ENCODE measurements at places on chromosomes 5 and 9.

DNA sequence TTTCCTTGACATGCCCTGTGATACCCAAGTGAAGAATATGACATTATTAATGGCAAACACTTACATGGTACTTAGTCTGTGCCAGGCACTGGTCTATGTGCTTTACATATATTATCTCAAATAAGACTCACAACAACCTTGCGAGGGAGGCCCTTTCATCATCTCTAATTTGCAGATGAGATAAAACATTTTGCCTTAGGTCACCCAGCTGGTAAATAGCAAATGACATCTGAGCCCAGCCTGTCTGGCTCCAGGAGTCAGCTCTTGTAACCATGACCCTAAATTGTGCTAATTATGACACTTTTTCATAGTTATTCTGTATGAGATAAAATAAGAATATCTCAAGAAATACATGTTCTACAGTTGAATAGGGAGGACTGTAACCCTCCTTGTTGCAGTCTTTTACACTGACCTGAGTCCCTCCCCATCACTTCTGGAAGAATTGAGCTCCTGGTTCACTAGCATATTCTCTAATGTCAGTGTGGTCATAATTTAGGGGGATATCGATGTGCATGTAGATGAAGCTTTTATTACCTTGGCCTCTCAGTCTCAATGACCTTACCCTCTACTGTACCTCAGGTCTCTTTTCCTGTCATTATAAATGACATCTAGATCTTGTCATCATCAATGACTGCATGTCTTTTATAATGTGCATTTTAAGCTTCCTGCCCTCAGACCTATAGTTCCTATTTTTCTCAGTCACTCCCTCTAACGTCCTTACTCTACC, 126.1 kb upstream of the HAPLN1 start:
- H3K4me3 ChIP-seq: no peak overlapping the region
- no peaks in the 10 kb centered on the region for H3K27me3 ChIP-seq
- H3K27ac ChIP-seq: no peak overlapping the region
- H3K36me3 ChIP-seq: no peaks in the 10 kb centered on the region
- DNase-seq: no peak

DNA sequence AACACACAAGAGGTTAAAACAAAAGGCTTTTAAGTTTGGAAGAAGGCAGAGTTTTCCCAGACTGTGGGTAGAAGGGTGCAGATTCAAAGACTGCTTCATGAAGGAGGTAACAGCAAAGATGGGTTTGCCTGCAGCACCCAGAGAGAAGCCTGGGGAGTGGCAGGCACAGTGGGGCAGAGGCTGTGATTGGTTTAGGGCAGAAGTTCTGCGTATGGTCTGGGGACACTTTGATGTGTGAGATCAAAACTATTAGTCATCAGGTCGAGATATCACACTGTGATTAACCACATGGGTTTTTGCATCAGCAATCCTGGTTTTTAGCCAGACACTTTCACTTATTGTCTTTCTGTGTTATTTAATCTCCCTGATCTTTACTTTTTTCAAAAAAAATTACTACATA, 188.8 kb upstream of the GLRA1 start:
- H3K4me3 ChIP-seq: no peak overlapping the region
- no peak overlapping the region for H3K27ac ChIP-seq
- peaks cover 5% of the 10 kb centered on the region for H3K27me3 ChIP-seq
- DNase-seq: no peak
- peaks cover 11% of the 10 kb centered on the region for H3K36me3 ChIP-seq

- H3K36me3 ChIP-seq: no peaks in the 10 kb centered on the region
- H3K4me1 ChIP-seq: no peaks in the 10 kb centered on the region
- no peak overlapping the region for H3K27ac ChIP-seq
- H3K27me3 ChIP-seq: peaks cover 4% of the 10 kb centered on the region
- no peak overlapping the region for H3K4me3 ChIP-seq
- no peak for DNase-seq
Measured at GRCh38 chr9:83372957-83373356, 165.2 kb downstream of the FRMD3 start.

GRCh38 chr5:125874717-125875116, 548.5 kb upstream of the GRAMD2B start:
- H3K4me1 ChIP-seq: no peaks in the 10 kb centered on the region
- no peak for DNase-seq
- H3K27ac ChIP-seq: no peak overlapping the region
- no peaks in the 10 kb centered on the region for H3K27me3 ChIP-seq
- no peak overlapping the region for H3K4me3 ChIP-seq

GRCh38 chr9:134065612-134066419, 2.0 kb downstream of the BRD3 start:
- DNase-seq: peak; percentile 38
- peak overlapping the region; percentile 89 for H3K4me3 ChIP-seq
- no peaks in the 10 kb centered on the region for H3K36me3 ChIP-seq
- peaks cover 55% of the 10 kb centered on the region for H3K4me1 ChIP-seq

- no peak for DNase-seq
- H3K27ac ChIP-seq: no peak overlapping the region
- no peaks in the 10 kb centered on the region for H3K4me1 ChIP-seq
- no peak overlapping the region for H3K4me3 ChIP-seq
- H3K27me3 ChIP-seq: peaks cover 2% of the 10 kb centered on the region
Measured at GRCh38 chr5:155066886-155067595, 53.5 kb downstream of the KIF4B start.

- peaks cover 5% of the 10 kb centered on the region for H3K27me3 ChIP-seq
- H3K27ac ChIP-seq: no peak overlapping the region
- no peaks in the 10 kb centered on the region for H3K36me3 ChIP-seq
- no peaks in the 10 kb centered on the region for H3K4me1 ChIP-seq
Measured at GRCh38 chr9:18365651-18366050, 108.3 kb upstream of the ADAMTSL1 start.

GRCh38 chr9:127942216-127943010, 4.8 kb upstream of the DPM2 start:
- H3K4me1 ChIP-seq: peaks cover 38% of the 10 kb centered on the region
- H3K27me3 ChIP-seq: peaks cover 3% of the 10 kb centered on the region
- peak; percentile 35 for DNase-seq
- peak overlapping the region; percentile 76 for H3K4me3 ChIP-seq
- peaks cover 11% of the 10 kb centered on the region for H3K36me3 ChIP-seq

DNA sequence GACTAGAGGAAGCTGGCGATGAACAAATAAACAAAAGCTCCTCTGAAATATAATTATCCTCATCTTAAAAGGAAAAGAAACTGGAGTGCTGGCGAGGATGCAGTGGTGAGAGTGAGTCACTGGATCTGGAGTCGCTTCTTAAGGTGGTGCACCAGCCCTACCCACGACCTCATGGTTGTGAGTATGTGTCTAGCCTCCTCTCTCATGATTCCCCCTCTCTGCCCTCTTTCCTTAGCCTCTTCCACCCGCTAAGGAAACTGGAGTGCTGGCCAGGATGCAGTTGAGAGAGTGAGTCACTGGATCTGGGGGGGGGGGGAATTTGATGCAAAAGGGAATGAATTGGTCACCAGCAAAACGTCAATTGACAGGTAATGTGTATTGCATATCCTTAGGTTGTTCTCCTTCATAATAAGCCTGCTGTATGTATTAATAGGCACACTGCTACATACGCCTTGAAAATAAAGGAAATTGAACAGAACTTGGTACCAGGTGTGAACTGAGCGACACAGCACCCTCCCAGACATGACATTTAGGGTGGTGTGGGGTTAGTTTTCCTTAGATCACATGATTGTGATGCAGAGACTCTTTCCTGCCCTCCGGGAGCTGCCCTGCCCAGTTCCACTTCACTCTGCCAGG, 36.3 kb upstream of the EBF1 start:
- DNase-seq: no peak
- no peaks in the 10 kb centered on the region for H3K36me3 ChIP-seq
- no peaks in the 10 kb centered on the region for H3K4me1 ChIP-seq
- H3K27ac ChIP-seq: no peak overlapping the region
- H3K4me3 ChIP-seq: no peak overlapping the region

DNA sequence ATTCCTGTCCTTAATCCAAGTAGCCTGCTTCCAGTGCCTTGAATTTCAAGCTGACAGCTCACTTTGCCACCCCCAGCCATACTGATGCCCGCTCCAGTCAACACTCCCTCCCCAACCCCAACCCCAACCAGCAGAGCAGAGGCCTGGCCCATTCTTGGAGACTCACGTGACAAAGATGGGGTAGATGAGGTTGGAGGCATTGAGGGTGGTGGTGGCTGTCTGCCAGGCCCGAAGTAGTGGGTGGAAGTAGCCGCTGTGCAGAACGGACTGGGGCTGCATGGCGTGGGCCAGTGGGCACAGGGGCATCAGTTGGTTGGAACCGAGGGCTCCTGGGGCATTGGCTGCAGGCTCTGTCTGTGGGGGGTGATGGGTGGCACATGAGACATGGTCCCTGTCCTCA, 7.8 kb downstream of the ALAD start:
- no peak overlapping the region for H3K4me3 ChIP-seq
- H3K4me1 ChIP-seq: peaks cover 12% of the 10 kb centered on the region
- H3K27me3 ChIP-seq: no peaks in the 10 kb centered on the region
- no peak overlapping the region for H3K27ac ChIP-seq
- no peaks in the 10 kb centered on the region for H3K36me3 ChIP-seq
- no peak for DNase-seq

DNA sequence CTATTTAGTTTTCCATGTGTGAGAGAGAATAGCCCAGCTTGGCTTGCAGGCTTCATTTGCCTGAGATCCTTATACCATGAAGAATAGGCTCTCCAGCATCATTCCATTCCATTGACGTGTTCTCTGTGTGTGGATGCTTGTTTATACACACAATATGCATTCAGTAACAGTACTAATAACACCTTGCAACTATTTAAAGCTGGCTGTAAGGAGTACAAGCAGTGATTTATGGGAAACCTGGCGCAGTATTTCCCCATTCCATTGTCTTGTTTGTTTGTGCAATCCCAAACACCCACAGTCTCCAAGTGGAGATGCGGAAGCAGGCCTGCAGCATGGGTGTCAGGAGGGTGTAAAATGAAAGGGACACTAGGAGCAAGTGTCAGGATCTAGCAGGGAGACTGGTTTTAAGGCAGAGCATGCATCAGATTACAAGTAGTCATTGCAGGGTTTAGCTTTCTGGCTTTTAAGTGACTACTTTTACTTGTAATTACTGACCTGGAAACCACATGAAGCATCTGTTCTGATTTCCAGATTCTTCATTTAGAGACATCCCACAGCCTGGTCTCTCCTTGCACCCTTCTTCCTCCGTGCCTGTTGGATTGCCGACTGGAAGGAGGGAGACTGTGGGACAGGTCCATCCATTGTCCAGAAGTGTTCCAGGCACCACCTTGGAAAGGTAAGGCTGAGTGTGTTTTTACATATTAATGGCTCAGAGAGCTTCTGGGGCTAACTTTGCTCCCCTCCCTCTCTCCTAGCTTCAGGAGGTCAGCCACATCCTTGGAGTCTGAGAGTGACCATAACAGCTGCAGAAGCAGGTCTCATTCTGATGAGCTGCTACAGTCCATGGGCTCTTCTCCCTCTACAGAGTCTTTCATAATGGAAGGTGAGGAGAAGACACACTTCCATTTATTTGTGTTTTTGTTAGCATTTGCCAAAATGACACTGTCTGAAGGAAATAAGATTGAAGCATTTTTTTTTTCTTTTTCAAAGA, 241.6 kb downstream of the ARHGEF28 start:
- DNase-seq: no peak
- H3K36me3 ChIP-seq: no peaks in the 10 kb centered on the region
- H3K4me1 ChIP-seq: no peaks in the 10 kb centered on the region
- H3K27me3 ChIP-seq: peaks cover 6% of the 10 kb centered on the region
- H3K4me3 ChIP-seq: no peak overlapping the region
